ENCODE measurements at places on chromosomes 12 and 14.

DNA sequence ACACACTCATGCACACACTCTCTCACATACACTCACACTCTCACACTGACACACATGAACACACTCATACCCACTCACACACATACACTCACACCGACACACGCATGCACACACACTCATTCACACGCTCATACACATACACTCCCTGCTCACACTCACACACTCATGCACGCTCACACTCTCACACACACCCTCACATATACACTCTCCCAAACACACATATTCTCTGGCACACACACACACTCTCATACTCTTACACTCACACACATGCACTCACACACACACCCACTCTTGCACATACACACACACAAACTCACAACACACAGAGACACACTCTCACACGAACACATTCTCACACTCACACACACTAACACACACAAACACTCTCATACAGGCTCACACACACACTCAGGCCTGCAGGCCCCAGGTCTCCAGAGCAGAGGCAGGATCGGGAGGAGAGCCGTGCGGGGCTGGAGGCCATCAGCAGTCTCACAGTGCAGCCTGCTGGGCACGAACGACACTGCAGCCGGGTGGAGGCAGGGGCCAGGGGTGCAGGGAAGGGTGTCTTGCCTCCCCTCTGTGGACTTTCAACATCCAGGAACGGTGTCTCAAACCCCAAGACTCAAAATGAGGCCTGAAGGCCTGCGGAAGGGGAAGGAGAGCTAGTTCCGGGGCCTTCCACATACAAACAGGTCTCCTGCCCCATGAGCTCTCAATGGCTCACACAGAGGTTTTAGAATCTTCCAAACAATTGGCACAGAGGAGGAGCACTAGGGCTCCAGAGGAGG lies 148.7 kb downstream of the ANO2 start:
- no peak for DNase-seq

DNA sequence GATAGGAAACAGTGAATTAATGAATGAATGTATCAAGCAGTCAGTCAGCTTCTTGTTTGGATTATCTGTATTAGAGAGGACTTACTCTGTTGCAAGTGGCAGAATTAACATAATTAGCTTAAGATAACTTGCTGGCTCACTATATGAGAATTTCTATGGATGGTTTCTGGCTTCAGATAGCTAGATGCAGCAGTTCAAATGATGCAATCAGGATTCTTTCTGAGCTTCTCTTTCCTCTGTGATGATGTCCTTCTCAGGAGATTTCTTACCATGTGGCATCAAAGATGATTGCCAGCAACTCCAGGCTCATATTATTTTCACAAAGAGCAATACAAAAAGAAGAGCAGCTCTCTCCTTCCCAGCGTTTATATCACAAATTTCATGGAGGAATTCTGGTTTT lies 30.7 kb downstream of the FRMD6 start:
- DNase-seq, result no peak

GRCh38 chr12:13947276-13947946 lies 34.0 kb downstream of the GRIN2B start:
- no peak for DNase-seq

DNA sequence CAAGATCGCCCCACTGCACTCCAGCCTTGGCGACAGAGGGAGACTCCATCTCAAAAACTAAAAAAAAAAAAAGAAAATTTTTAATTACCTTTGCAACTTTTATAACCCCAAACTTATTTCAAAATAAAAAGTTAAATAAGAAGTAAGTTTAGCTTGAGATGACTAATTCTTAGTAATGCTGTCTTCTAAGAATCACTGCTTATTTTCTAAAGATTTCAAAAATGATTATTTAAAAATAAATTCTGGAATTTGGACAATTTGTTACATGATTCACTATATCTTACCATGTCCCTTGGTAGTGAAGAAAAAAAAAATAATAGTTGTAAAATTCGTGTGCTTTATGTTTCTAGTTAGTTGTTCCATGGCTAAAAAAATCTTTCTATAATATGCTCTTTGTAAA lies 11.6 kb upstream of the HECTD1 start:
- no peak for DNase-seq
